ENCODE measurements at places on chromosomes 7 and 10.
A peak's percentile ranks its signal among the peaks of the same experiment; 100 is the strongest.

DNA sequence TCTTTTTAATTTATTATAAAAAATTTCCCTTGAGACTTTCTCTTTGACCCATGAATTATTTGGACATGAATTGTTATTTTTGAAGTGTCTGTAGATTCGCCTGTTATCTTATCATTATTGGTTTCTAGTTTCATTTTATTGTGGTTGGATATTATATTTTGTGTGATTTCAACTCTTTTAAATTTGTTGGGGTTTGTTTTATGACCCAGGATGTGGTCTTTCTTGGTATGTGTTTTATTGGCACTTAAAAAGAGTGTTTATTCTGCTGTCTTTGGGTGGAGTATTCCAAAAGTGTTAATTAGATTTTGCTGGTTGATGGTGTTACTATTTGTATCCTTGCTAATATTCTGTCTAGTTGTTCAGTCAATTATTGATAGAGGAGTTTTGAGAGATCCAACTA lies 50.5 kb upstream of the GPR141 start:
- H3K36me3 ChIP-seq = no peaks in the 10 kb centered on the region
- no peak overlapping the region for H3K4me3 ChIP-seq
- no peaks in the 10 kb centered on the region for H3K4me1 ChIP-seq
- no peak overlapping the region for H3K27ac ChIP-seq
- peaks cover 20% of the 10 kb centered on the region for H3K27me3 ChIP-seq

GRCh38 chr7:102892631-102893278 lies 20.0 kb upstream of the LRRC17 start:
- no peaks in the 10 kb centered on the region for H3K4me1 ChIP-seq
- no peaks in the 10 kb centered on the region for H3K36me3 ChIP-seq
- no peak for DNase-seq
- H3K27ac ChIP-seq = no peak overlapping the region
- H3K4me3 ChIP-seq = no peak overlapping the region

DNA sequence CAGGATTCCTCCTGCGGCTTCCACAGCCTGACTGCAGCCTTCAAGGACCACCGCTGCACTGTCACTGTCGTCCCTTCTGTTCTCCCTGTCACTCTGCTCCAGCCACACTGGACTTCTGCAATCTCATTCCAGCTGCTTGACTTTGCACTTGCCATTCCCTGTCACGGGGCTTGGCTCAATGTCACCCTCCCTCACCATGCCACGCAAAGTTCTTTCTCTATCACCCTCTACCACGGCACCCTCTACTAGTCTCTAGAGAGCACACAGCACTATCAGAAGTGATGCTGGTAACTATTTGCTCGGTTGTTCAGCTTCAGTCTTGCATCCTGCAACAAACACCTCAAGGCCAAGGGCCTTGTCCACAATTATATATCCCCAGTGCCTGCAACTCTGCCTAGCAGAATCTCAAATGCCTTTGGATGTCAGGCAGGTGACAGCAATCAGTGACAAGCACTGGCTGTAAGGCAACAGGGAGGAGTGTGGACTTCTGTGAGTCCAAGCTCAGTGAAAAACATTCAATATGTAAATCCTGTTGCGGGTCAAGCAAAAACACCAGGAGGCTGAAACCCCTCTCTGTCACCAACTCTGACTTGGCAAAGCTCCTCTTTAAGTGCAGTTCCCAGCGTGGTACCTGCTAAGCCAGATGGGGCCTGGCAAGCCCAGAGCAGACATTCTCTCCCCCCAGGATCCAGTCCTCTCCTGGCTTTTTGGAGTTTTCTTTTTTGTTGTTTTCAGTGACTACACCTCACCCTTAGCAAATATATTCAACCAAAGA lies 259.9 kb downstream of the FGFR2 start:
- no peaks in the 10 kb centered on the region for H3K4me1 ChIP-seq
- H3K27ac ChIP-seq = no peak overlapping the region
- no peaks in the 10 kb centered on the region for H3K36me3 ChIP-seq
- DNase-seq = no peak
- no peak overlapping the region for H3K4me3 ChIP-seq
- H3K27me3 ChIP-seq = peaks cover 6% of the 10 kb centered on the region

DNA sequence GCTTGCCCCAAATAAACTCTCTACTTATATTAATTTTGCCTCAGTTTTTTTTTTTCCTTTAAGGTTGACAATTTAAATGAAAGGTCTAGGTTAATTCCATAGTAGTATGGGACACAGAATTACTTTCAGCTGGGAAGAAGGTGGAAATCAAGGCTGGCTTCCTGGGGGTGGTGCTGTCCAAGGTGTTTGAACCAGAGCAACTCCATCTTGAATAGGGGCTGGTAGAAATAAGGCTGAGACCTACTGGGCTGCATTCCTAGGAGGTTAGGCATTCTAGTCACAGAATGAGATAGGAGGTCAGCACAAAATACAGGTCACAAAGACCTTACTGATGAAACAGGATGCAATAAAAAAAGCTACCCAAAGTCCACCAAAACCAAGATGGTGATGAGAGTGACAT lies 1190.8 kb upstream of the AUTS2 start:
- H3K36me3 ChIP-seq = no peaks in the 10 kb centered on the region
- no peaks in the 10 kb centered on the region for H3K27me3 ChIP-seq
- H3K4me3 ChIP-seq = no peak overlapping the region

- no peak overlapping the region for H3K27ac ChIP-seq
- peak; percentile 48 for DNase-seq
- H3K4me1 ChIP-seq = no peaks in the 10 kb centered on the region
Measured at GRCh38 chr10:122279725-122280141, 8.6 kb downstream of the BTBD16 start.

GRCh38 chr7:95547361-95548348 lies 48.7 kb downstream of the PDK4 start:
- H3K36me3 ChIP-seq = no peaks in the 10 kb centered on the region
- no peaks in the 10 kb centered on the region for H3K4me1 ChIP-seq
- no peak overlapping the region for H3K4me3 ChIP-seq
- no peak for DNase-seq

DNA sequence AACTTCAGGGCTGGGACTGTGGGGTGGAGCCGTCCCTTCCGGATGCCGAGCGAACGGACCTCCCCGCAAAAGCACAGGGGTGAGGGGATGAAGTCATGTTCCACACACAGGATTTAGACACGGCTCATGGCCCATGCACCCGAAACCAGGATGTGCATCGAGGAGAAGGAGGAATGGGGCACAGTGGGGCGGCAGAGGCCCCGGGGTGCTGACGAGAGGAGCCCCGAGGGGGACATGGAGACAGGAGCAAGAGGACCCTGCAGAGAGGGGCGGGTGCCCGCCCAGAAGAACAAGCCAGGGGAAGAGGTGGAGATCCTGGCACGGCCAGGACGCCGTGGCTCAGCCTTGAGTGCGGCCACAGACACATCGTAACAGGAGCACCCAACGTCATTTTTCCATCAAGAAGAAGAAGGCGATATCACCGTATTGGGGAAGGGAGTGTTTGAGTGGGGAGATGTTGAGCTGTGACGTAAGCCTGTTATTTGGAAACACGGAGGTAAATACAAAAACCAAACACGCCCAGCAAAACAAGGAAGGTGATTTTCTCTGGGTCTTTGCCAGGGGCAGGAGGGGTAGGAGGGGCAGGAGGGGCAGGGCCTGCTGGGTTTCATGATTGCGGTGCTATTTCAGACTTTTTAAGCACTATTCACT lies 25.3 kb upstream of the FOXL3 start:
- H3K36me3 ChIP-seq = no peaks in the 10 kb centered on the region
- DNase-seq = no peak
- H3K4me1 ChIP-seq = no peaks in the 10 kb centered on the region

DNA sequence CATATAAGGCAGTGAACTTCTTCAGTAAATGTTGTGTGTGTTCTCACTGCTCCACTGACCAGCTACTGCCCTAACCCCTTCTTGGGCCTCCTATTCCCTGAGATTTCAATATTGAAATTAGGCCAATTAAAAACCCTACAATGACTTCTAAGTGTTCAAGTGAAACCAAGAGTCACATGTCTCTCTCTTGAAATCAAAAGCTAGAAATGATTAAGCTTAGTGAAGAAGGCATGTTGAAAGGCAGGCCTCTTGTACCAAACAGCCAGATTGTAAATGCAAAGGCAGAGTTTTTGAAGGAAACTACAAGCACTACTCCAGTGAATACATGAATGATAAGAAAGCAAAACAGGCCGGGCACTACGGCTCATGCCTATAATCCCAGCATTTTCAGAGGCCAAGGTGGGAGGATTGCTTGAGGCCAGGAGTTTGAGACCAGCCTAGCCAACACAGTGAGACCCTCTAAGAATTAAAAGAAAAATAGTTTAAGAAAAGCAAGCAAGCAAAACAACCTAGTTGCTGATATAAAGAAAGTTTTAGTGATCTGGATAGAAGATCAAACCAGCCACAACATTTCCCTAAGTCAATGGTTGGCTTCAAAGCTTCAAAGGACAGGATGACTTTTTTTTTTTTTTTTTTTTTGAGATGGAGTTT lies 22.3 kb downstream of the BRAF start:
- H3K27me3 ChIP-seq = no peaks in the 10 kb centered on the region
- H3K27ac ChIP-seq = peak overlapping the region; percentile 95
- H3K4me3 ChIP-seq = peak overlapping the region; percentile 42
- H3K4me1 ChIP-seq = peaks cover 68% of the 10 kb centered on the region
- DNase-seq = no peak

DNA sequence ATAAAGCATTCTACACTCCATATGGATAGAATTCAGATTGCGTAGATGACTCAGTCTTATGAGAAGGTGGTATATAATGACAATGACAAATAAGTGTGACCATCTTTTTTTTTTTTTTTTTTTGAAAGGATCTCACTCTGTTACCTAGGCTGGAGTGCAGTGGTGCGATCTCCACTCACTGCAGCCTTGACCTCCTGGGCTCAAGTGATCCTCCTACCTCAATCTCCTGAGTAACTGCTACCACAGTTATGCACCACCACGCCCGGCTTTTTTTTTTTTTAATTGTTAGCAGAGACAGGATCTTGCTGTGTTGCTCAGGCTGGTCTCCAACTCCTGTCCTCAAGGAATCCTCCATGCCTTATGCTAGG lies 43.2 kb upstream of the NRP1 start:
- peaks cover 26% of the 10 kb centered on the region for H3K4me1 ChIP-seq
- no peak for DNase-seq
- no peak overlapping the region for H3K27ac ChIP-seq

DNA sequence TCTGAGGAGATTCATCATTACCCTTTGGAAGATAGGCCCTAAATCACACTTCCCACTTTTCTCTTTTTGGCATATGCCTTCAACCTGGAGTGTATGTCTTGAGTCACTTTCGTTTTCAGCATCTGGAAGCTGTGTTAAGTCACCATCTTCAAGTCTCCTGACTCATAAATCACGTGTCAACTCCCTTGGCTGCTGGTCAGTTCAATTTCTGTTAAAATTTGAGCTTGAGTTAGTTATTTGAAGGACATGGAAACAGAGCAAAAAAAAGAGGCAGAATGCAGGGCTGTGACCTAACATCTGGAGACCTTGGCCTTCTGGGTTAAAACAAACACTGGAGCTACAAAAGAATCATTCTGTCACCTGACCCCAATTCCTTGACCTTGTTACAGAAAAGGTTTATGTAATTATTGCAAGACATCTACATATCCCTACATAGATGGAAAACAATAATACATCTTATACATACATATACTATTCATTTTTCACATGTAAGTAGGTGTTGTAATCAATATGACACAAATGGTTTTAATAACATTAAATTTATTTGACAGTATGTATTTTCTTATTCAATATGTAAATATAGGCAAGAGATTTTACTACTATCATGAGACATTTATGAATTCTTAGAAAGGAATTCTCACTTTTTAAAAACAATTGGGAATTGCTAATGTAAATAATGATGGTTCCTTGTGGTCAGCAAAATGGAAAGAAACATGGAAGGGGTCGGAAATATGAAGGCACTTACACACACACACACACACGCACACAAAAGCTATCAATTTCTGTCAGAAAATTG lies 169.7 kb upstream of the PHYHIPL start:
- no peak overlapping the region for H3K27ac ChIP-seq
- DNase-seq = no peak
- H3K27me3 ChIP-seq = no peaks in the 10 kb centered on the region
- H3K36me3 ChIP-seq = no peaks in the 10 kb centered on the region
- no peak overlapping the region for H3K4me3 ChIP-seq
- H3K4me1 ChIP-seq = no peaks in the 10 kb centered on the region

DNA sequence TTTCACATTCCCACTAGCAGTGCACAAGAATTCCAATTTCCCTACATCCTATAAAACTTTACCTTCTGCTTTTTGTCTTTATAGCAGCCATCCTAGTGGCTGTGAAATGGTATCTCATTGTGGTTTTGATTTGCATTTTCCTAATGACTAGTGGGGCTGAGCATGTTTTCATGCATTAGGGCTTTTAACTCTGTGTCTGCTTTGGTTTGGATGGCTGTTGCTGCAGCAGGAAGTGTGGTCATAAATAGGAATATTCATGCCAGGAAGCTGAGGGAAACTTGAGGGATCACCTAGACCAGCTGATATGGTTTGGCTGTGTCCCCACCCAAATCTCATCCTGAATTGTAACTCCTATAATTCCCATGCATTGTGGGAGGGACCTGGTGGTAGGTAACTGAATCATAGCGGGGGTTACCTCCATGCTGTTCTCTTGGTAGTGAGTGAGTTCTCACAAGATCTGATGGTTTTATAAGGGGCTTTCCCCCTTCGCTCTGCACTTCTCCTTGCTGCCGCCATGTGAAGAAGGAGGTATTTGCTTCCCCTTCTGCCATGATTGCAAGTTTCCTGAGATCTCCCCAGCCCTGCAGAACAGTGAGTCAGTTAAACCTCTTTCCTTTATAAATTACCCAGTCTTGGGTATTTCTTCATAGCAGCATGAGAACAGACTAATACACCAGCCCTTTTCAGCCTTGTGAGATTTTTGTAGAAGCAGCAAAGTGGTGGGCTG lies 181.8 kb upstream of the PITRM1 start:
- no peak overlapping the region for H3K4me3 ChIP-seq
- H3K27ac ChIP-seq = no peak overlapping the region
- H3K36me3 ChIP-seq = no peaks in the 10 kb centered on the region
- H3K27me3 ChIP-seq = peaks cover 9% of the 10 kb centered on the region
- DNase-seq = no peak

DNA sequence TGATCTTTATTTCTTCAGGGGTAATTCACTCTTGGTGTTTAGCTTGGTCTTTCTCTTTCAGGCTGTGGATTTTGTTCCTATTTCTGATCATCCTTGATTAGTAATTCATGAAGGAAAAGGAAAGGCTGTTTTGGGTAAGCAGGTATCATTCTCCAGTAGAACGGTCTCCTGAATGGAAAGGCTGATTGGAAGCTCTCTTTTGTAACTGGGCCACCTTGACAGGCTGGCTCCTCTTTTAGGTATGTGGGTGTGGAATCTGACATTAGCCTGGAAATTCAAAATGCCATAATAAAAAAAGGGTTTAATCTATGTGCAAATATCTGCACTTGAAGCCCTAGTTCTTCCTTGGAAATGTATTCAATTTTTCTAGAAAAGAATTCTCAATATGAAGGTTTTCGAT lies 18.9 kb downstream of the TAS2R39 start:
- peaks cover 16% of the 10 kb centered on the region for H3K27me3 ChIP-seq
- H3K36me3 ChIP-seq = no peaks in the 10 kb centered on the region
- peaks cover 9% of the 10 kb centered on the region for H3K4me1 ChIP-seq
- DNase-seq = no peak
- no peak overlapping the region for H3K4me3 ChIP-seq

- no peaks in the 10 kb centered on the region for H3K4me1 ChIP-seq
- H3K36me3 ChIP-seq = no peaks in the 10 kb centered on the region
- no peak for DNase-seq
- no peak overlapping the region for H3K4me3 ChIP-seq
Measured at GRCh38 chr10:35707642-35708425, 65.7 kb upstream of the FZD8 start.

GRCh38 chr7:114369294-114369693 lies 45.3 kb upstream of the FOXP2 start:
- H3K4me1 ChIP-seq = no peaks in the 10 kb centered on the region
- no peaks in the 10 kb centered on the region for H3K27me3 ChIP-seq
- no peak overlapping the region for H3K27ac ChIP-seq
- no peaks in the 10 kb centered on the region for H3K36me3 ChIP-seq
